ENCODE measurements at places on chromosomes 2 and 18. TPM values are rescaled to one million over a fixed set of nuclear protein-coding genes. Genes with fewer than 3 reads are reported as not detected.

The C2orf78 gene
- polyA plus RNA-seq: not detected

The ABCG5 gene
- 0.41 TPM for polyA plus RNA-seq

- DNase-seq: no peak
Observed at GRCh38 chr2:37149626-37150322, 7.0 kb downstream of the EIF2AK2 start.

GRCh38 chr2:55498582-55498981 is 20.9 kb upstream of the CFAP36 start:
- DNase-seq: no peak

- no peak for DNase-seq
Observed at GRCh38 chr2:152396051-152396511, 61.1 kb downstream of the FMNL2 start.

DNA sequence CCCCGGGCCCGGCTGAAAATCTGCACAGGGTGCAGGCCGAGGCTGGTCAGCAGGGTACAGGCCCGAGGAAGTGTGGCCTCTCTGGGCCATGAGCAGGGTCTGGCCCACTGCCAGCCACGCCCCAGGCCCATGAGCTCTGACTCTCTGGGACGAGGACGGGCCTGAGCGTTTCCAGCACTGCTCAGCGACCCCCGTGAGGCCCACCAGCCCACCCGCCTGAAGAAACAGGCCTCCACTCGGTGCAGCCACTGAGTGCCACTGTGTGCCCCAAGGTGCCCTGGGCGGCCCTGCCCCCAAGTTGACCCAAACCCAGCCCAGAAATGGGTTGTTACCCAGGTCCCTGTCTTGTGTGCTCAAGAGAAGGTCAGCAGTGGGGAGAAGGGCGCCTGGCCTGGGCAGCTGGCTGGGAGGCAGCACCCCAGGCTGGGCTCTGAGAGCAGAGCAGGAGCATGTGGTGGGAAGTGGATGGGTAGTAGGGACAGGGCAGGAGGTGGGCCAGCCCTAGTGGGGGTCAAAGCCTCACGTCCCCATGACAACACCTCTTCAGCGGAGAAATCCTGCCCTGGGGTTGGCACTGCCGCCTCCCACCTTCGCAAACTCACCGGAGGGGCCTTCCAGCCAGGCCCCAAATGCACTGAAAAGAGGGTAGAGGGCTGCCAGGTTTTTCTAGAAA is 2.1 kb upstream of the SNED1 start:
- no peak for DNase-seq

GRCh38 chr18:37534627-37535026 is 31.0 kb downstream of the CELF4 start:
- no peak for DNase-seq

DNA sequence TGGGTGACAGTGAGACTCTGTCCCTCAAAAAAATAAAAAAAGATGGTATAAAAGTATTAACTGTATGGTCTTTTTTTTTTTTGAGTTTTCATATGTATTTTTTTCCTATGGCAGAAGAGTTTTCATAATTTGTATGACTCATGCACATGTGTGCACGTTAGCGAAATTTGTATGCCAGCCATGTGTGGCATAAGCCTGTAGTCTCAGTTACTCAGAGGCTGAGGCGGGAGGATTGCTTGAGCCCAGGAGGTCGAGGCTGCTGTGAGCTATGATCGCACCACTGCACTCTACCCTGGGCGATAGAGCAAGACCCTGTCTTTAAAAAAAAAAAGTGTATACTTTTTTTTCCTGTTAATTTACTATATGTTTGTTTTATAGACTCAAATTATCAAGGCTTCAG is 160.8 kb downstream of the TGIF1 start:
- DNase-seq: no peak

The ALKAL2 gene
- polyA plus RNA-seq: 7.7 TPM

The MAP4K4 gene
- 125 TPM for polyA plus RNA-seq

DNA sequence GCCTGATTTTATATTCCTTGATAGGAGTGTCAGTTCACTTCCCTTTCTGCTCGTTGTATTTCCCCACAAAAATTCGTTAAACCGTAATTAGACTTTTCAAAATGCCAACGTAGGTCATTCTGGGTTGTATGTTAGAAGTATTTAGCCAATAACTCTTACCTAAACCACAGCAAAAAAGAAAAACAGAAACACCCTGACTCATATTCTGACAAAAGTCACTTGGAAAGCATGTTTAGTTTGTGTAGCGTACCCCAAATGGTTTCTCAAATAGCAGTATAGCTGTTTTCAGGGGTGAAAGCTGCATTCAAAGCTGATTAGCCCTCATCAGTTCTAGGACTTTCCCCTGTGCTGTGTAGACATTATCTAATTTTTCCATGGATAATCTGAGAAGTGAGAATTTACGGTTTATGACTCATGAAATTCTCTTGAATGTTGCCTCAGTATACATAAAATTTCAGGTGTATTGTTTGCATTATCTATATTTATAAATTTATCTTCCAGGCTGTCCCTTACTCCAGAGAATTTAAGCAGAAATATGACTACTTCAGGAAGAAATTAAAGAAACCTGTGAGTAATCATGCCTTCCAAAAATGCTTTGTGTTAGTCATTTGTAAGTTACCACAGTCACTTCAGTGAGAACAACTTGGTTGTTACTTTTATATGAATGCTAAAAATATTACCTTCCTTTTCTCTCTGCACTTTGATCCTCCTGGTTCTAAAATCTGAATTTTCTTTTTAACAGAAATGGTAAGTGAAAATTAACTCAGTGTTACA is 264.9 kb downstream of the ALPK2 start:
- no peak for DNase-seq

The NEURL3 gene
- polyA plus RNA-seq: 0.23 TPM

All from right lung (tissue), 10 donors.